CD4-positive, CD25-positive, alpha-beta regulatory T cell (primary cell): ENCODE measurements at places on chromosomes 2 and 18.

- DNase-seq, result no peak
Measured at GRCh38 chr2:226423498-226423960, 376.1 kb downstream of the IRS1 start.

- no peak for DNase-seq
Measured at GRCh38 chr2:97708608-97709007, 4.8 kb upstream of the ZAP70 start.

GRCh38 chr2:235659767-235660322, 166.0 kb downstream of the AGAP1 start:
- DNase-seq, result no peak

DNA sequence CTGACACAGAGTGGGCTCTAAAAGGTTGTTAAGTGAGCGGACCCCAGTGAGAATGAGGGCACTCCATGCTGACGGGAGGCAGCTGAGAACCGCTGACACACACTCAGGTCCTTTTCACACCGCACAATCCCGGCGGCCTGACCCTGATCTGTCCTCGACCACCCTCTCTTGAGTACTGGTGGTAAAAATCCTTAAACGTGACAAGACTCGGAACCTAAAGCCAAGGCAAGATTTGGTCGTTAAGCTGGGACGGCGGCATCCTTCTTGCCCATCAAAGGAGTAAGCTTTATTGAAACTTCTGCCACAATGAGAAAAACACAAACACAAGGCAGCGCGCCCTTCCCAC, 569 bp downstream of the TMX3 start:
- DNase-seq, result no peak

GRCh38 chr2:132621131-132621875, 48.7 kb downstream of the LYPD1 start:
- DNase-seq, result no peak

DNA sequence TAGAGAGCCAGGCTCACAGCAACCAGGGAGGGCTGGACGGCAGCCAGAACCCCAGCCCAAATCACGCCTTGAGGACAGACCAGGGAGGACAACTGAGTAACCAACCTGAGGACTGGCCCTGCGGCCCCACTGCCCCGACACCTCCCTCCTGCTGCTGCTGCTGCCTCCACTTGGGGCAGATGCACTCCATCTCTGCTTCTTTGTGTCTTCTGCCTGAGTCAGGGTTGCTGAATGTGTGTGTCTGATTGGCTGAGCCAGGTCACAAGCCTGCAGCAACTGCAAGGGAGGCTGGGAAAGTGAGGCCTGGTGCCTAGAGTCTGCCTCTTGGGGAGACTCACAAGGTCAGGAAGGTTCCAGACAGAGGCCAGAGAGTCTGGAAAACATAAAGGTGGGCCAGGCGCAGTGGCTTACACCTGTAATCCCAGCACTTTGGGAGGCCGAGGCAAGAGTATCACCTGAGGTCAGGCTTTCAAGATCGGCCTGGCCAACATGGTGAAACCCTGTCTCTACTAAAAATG, 83.4 kb downstream of the ZFP36L2 start:
- DNase-seq, result peak; percentile 68

DNA sequence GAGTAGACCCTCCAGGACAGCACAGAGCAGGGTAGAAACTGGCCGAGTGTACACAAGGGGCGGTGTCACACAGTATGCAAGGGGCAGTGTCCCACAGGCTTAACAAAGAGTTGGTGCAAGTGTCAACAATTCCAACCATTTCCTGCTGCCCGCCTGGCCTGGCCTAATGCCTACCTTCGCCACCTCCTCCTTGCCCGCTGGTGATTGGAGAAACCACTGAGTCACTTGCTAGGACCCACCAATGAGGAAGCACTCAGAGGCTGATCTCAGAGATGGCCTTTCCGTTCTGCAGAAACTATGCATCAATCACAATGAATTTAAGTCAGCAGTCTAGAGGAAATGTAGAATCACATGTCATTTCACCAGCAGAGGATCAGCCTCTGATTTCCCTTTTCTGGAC, 263.3 kb upstream of the PKDCC start:
- no peak for DNase-seq

DNA sequence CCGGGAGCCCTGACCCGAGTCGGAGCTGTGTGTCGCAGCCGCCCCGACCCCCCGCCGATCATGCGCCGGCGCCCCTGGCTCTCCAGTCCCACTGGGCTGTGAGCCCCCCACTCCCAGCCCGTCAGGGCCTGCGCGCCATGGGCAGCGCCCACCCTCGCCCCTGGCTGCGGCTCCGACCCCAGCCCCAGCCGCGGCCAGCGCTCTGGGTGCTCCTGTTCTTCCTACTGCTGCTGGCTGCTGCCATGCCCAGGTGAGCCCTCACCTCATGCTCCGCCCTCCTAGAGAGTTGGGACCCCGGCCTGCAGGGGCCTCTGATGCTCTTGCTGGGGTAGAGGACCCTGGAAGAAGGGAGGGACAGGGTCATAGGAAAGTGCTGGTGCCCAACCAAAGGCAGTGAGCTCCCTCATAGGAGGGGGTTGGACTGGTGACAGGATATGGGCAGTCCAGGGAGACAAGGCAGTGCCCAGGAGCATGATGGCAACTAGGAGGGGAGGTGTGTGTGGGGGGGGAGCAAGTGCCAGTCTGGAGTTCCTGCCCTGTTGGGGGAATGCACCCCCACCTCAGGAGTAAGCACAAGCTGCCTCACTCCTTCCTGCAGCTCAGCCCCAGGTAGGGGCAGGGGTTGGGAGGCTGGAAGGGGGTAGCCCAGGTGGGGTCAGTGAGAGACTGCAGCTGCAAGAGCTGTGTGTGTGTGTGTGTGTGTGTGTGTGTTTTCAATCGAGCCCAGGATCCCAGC, 375 bp downstream of the WNT10A start:
- no peak for DNase-seq

- DNase-seq, result no peak
Measured at GRCh38 chr18:2114765-2115164, 456.5 kb downstream of the METTL4 start.

DNA sequence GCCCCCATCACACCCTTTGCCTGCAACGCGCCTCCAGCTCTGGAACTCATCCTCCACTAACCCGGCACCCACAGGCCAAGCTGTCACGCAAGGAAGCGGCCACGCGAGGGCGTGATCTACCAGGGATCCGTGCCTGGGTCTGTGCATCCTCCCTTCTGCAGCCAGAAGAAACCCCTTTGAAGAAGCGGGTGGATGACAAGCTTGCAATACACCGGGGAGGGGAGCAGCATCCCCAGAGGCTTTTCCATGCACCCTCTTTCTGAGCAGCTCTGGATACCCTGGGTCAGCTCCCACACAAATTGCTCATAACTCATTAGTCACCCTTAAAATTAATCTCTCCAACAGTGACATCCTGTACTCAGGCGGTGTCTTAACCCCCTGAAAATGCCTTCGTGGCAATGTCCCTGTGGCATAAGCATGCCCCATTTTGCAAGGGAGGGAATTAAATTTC, 47.6 kb downstream of the PDCL3 start:
- DNase-seq, result peak; percentile 43

- no peak for DNase-seq
Measured at GRCh38 chr2:109528811-109529501, 84.8 kb downstream of the SEPTIN10 start.

GRCh38 chr2:33496150-33496549, 19.7 kb downstream of the RASGRP3 start:
- no peak for DNase-seq

DNA sequence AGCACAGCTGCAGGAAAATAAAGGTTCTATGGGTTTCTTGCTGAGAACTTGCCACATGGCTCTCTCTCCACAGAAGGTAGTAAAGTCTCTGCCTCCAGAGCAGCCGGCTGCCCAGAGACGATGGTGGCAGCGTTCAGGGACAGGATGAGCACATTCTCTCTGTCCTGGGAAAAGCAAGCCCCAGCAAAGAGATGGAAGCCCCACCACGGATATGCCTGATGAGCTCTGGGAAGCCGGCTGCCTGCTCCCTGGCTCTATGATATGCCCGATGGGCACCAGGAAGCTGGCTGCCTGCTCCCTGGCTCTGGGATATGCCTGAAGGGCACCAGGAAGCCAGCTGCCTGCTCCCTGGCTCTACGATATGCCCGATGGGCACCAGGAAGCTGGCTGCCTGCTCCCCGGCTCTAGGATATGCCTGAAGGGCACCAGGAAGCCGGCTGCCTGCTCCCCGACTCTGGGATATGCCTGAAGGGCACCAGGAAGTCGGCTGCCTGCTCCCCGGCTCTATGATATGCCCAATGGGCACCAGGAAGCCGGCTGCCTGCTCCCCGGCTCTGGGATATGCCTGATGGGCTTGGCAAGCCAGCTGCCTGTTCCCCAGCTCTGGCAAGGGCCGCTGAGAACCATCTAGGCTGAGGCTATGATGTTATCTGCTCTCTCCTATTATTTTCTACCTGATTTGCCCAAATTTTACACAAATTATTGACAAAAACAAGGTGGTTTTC, 21.5 kb upstream of the SNTG2 start:
- DNase-seq, result no peak

GRCh38 chr18:22185273-22185672, 15.9 kb downstream of the GATA6 start:
- no peak for DNase-seq

DNA sequence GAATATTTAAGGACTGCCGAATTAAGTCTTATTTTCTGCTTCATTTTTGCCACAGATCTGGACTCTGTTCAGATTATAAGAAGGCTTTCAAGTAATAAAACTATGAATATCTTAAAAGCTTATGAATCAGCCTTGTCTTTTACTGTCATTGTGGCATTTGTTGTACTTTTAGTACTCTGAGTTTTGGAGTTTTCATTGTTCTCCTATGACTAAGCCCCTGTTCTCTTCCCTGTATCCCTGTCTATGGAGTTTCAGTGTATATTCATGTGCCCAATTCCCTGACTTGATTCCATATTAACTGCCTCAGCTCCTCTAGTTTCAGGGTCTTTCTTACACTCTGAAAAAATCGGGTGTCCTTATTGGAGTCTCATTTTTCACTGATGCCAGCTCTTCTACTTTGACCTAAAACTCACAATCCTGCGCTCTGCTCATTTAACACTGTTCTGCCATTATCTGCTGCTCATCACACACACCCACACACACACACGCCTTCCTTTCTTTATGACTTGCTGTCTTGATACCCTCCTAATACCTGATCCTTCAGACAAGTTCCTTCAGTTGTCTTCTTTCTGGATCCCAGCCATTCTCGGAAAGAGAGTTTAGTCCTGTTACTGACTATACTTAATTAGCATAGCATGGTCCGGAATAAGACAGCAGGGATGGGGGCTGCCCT, 511.8 kb downstream of the CPS1 start:
- no peak for DNase-seq

DNA sequence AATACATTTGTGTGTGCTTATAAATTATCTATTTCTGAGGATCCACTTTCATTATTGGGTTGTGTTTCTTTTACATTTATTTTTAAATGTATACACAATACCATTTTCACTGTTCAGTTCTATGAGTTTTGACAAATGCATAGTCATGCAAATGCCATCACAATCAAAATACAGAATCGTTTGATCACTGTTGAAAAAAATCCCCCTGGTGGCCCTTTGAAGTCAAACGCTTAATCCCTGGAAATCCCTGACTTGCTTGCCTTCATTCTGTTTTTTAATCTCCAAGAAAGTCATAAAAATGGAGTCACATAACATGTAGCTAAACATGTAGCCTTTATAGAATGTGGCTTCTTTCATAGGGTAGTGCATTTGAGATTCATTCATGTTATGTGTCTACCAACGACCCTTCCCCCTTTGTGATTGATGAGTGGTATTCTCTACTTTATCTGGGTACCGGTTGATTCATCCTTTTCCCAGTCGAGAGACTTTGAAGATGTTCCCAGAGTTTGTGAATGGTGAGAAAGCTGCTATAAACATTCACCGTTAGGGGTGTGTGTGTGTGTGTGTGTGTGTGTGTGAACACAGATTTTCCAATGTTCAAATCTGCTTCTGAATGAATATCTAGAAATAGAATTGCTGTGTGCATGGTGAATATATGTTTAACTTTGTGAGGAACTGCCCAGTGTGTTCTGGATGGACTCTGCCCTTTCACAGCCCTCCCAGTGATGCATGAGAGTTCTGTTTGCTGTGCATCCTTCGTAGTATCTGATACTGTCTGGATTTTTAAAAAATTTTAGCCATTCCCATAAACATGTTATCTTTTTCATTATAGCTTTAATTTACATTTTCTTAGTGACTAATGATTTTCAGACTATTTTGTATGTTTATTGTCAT, 173.6 kb downstream of the GALR1 start:
- no peak for DNase-seq

DNA sequence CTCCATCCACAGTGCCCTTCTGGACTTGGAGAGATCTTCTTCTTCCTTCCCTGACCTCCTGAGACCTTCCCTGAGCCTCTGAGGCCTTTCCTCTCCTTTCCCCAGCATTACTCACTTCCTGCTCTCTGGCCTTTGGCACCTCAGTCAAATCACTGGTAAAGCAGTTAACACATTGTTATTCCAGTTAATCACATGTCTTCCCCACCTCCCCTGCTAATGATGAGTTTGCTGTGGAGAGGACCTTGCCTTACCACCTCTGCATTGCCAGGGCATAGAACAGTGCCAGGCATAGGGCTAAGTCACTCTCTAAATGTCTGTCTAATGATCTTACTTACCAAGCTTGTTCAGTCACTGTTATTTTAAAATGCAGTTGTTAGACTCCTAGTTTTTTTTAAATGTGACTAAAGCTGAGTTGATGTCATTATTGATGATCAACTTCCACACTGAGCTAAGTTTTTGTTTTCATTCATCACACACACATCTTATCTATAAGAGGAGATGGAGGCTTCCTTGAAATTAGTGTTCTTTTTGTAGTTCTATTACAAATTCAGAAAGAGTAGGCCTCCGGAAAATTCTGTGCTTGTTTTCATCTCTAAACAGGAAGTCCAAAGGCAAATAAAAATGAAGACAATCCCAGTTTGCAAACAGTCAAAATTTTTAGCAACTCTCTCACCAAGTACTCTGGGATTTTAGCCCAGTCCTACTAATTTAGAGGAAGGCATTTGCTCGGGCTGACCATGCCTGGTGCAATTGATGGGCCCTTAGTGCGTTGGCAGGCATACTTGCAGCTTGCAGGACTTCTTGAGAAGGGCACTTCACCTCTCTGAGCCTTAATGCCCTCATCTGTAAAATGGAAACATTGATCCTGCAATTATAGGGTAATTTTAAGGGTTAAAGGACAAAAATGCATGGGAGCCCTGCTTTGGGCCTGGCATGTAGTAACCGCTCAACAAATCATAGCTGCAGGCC, 113.7 kb upstream of the SPRED2 start:
- DNase-seq, result no peak
